D721Med (cell line): ENCODE measurements at places on chromosomes 3 and 15.

- no peak for DNase-seq
These were observed 138.3 kb upstream of the ABHD17C start for GRCh38 chr15:80556694-80557367.

DNA sequence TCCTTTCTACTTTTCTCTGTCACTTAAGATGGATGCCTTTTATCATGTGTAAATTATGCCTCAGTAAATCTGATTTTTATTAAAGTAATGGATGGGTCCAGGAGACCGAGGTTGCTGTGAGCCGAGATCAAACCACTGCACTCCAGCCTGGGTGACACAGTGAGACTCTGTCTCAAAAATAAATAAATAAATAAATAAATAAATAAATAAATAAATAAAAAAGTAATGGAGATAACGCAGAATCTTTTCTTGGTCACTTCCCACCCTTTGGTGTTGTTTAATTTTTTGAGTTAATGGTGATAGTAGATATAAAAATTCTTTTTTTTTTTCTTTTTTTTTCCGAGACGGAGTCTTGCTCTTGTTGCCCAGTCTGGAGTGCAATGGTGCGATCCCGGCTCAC, 44.1 kb upstream of the MUC13 start:
- no peak for DNase-seq

GRCh38 chr3:70090322-70090913, 90.9 kb downstream of the SAMMSON start:
- DNase-seq = no peak

DNA sequence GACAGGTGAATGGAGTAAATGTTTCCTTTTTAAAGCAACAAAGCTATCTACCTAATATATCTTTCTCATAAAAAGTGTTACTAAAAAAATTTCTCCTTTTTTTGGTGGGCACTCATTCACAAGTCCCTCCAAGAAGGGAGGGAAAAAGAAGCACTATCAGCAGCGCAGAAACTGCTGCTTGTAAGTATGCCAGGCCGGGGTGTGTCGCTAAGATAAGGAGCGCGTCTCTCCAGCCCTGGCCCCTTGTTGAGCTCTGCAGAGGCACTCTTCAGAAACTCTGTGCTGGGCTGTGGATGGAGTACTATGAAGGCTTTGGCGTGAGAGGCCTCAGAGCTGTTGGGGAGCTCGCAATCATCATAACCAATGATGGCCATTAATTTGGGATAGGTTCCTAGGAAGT, 49.1 kb downstream of the ZDHHC3 start:
- no peak for DNase-seq

DNA sequence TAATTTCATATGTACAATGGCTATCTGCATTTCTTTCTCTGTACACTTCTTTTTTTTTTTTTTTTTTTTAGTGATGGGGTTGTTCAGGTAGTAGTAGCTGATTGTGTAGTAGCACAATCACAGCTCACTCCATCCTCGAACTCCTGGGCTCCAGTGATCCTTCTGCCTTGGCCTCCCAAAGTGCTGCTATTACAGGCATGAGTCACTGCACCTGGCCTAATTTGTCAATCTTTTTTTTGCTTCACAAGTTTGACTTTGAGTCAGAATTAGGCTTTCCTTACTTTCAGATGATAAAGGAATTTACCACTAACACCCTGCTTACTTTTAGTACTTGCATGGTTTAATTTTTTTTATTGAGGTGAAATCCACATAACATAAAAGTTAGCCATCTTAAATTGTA, 28.0 kb downstream of the MAP1A start:
- no peak for DNase-seq

- DNase-seq = no peak
These were observed 1.6 kb downstream of the TTC21A start for GRCh38 chr3:39109086-39109485.

DNA sequence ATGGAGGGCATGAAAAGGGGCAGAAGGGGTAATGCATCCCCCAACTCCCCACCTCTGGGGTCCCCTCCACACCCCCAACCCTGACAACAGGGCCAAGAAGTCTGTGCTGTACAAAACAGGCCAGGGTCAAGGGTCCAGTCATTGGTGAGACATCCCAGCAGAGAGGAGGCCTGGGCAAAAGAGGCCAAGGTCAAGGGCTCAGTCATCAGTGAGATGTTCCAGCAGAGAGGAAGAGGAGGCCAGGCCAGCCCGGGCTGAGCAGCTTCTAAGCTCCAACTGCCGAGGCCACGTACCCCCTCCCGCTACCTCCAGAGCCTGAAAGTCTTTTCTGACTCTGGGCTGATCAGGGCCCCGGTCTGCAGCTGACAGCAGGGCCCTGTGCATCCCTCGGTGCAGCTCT, 52.4 kb downstream of the LHFPL4 start:
- DNase-seq = no peak
